ENCODE measurements at places on chromosomes 16 and 17.

DNA sequence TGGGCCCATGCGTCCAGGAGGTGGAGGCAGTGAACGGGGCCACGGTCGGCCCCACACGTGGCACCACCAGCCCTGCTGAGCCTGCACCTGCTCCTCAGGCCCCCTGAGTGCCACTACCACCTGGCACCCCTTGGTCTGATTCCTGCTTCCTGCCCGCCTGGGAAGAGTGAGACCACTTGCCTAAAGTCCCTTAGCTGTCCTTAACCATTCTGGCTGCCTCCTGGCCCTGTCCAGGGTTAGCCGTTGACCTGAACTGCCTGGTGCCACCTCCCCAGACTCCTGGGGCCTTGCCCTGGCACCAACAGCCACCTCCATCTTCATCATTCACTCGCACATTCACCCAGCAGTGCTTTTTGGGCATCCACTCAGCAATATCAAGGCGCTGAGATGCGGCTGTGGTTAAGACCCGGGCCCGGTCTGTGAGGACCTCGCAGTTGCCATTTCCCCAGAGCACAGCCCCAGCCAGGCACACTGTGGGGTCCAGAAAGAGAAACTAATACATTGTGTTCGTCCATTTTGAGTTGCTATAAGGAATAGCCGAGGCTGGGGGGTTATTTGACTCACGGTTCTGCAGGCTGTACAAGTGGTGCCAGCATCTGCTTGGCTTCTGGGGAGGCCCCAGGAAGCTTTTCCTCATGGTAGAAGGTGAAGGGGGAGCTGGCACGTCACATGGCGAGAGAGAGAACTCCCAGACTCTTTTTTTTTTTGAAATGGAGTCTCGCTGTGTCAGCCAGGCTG, 318.4 kb downstream of the SEC14L1 start:
- DNase-seq = no peak

- DNase-seq = no peak
Observed at GRCh38 chr17:80113033-80113484, 11.7 kb downstream of the GAA start.

- DNase-seq = no peak
Observed at GRCh38 chr17:50691550-50692447, 15.9 kb downstream of the ANKRD40 start.

DNA sequence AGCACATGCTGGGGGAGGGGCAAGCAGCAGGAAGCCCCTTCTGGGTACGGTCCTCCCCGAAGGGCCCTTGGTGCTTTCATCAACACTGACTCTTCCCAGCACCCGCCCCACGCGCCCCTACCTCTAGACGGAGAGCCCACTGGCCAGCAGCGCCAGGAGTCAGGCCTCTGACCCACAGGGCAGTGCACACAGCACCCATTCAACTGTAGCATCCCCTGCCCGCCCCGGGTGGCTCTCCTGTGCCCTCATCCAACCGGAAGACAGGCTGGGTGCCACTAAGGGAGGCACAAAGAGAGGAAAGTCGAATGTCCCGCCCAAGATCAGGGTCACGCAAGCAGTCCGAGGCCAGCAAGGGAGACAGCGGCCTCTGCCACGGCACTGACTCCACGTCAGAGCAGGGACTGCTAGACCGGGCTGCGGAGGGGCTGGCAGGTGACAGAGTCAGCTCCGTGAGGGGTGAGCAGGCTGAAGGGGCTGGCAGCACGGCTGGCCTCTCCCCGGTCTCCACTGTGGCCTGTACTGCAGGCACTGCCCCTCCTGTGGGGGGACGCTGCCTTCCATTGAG, 9.8 kb downstream of the MSRB1 start:
- DNase-seq = no peak

- DNase-seq = no peak
Observed at GRCh38 chr17:33028778-33029177, 37.1 kb downstream of the SPACA3 start.

GRCh38 chr16:84761448-84762368, 58.1 kb upstream of the CRISPLD2 start:
- peak; percentile 41 for DNase-seq

GRCh38 chr17:36111068-36111490, 7.5 kb downstream of the CCL4 start:
- DNase-seq = no peak
